ENCODE measurements at places on chromosomes 13 and 19.

DNA sequence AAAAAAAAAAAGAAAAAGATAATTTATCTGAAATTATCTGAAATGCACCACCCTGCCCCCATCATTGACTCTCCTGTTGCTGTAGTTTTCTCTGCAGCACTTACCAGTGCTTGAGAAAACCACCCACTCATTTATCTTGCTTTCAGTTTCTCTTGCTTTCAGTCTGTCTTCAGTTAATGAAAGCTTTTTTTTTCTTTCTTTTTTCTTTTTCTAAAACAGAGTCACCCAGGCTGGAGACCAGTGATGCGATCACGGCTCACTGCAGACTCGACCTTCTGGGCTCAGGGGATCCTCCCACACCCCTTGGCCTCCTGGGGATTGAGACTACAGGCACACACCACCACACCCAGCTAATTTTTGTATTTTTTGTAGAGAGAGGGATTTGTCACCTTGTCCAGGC lies 4.3 kb upstream of the ACP5 start:
- DNase-seq: peak; percentile 49

GRCh38 chr19:13155472-13156359 lies 5.5 kb downstream of the IER2 start:
- DNase-seq: peak; percentile 88

GRCh38 chr13:44207476-44207875 lies 166.1 kb upstream of the SERP2 start:
- DNase-seq: no peak

DNA sequence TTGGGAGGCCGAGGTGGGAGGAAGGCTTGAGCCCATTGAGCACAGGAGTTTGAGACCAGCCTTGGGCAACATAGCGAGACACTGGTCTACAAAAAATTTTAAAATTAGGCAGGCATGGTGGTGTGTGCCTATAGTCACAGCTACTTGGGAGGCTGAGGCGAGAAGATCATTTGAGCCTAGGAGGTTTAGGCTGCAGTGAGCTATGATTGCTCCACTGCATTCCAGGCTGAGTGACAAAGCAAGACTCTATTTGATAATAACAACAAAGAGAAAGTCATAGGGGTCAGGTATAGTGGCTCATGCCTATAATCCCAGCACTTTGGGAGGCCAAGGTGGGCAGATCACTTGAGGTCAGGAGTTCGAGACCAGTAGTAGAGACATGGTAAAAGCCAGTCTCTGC lies 4.6 kb upstream of the SLC44A2 start:
- DNase-seq: no peak

DNA sequence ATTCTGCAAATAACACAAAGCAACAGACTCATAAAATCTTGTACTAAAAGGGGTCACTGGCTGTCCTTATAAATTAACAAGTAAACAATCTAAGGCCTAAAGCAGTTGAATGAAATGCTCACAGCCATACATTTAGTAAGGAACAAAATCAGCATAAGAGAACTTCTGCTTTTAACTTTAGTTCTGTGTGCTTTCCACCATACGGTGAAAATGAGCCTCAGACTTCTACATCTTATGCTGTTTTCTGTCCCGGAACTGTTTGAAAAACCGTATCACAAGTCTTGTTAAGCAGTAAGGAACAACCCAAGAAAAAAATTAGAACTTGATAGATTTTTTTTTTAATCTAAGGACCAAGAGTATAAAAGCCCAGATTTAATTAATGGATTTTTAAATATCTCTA lies 549.1 kb upstream of the MIR17HG start:
- no peak for DNase-seq

DNA sequence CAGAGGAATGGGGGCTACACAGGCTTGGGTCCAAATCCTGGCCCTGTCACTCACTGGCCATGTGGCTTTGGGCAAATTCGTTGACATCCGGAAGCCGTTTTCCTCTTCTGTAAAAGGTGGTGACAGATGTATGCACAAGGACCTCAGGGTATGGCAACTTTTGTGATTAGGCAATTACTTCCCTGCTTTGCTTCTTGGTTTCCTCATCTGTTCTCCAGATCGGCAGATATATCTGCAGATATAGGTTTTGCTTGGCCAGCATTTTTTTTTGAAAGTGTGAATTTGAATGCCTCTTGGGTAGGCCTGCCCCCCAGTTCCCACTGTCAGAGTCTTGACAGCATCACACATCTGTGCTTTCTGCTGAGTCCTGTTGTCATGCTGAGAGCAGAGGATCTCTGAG lies 17.7 kb downstream of the TMEM272 start:
- DNase-seq: no peak

DNA sequence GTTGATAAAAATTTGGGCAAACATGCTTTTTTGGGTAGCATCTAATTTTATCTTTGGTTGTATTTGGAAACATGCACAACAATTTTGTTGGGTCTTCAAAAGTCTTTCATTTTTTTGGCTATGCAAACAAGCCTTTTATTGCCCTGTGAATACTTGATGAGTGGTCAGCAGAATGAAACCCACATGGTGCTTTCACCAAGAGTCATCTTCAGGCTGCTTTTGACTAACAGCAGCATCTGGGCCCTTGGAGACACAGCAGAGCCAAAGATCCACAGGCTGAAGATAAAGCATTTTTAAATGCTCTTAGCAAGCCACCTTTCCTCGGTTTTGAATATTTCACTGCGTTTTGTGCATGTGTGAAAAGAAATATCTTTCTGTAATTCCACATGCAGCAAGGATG lies 154.9 kb downstream of the FGF9 start:
- DNase-seq: no peak

Measured in CD4-positive, alpha-beta T cell treated with Interleukin-12 subunit alpha and Interleukin-12 subunit beta, for 1 hour (primary cell).